LHCN-M2 (cell line): ENCODE measurements at places on chromosomes 6 and 20. TPM values are rescaled to one million over a fixed set of nuclear protein-coding genes. Genes with fewer than 3 reads are reported as not detected.

Gene PTGIS
- 0.19 and 0.92 TPM in 2 replicates for total RNA-seq

Gene GINS1
- total RNA-seq, result 24.4 and 31.1 TPM in 2 replicates

Gene SEC23B
- 48.7 and 56.7 TPM in 2 replicates for total RNA-seq

Gene GPX5
- total RNA-seq, result not detected in 2 replicates
